ENCODE measurements at places on chromosomes 7 and 10.

DNA sequence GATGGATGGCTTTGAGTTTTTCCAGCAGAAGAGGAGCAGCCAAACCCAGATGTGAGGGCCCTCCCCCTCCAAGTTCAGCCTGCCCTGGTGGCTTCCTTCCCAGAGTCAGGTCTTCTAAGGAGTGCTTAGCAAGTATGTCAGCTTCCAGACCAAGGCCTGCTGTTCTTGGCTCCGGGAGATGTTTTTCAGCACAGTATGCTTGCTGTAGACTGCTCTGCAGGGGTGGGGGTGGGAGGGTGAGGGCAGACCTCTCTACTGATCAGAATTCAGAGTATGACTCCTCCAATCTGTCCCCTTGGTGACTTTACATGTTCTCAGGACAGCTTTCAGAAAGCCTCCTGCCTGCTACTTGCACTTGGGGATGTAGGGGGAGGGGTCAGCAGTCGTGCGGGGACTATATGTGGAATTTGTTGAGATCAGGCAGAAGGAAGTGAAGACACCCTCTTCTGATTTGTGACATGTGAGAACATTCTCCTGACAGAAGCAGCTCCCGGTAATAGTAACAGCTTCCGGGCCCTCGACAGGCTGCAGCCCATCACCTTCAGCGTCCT is 516.4 kb upstream of the ZMIZ1 start:
- DNase-seq, result no peak

DNA sequence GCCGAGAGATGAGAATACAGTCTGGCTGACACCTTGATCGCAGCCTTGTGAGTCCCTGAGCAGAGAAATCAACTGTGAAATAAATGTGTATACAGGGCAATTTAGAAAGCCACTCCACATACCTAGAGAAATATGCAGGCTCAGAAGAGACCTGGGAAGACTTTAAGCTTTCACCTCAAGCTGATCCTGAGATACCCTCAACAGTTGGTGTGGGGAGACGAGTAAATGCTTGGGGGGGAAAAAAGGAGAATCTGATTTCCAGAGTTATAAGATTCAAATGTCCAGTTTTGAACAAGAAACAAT is 123.5 kb downstream of the SMURF1 start:
- DNase-seq, result no peak

- peak; percentile 64 for DNase-seq
Observed at GRCh38 chr7:101936611-101937231, 119.3 kb downstream of the CUX1 start.

DNA sequence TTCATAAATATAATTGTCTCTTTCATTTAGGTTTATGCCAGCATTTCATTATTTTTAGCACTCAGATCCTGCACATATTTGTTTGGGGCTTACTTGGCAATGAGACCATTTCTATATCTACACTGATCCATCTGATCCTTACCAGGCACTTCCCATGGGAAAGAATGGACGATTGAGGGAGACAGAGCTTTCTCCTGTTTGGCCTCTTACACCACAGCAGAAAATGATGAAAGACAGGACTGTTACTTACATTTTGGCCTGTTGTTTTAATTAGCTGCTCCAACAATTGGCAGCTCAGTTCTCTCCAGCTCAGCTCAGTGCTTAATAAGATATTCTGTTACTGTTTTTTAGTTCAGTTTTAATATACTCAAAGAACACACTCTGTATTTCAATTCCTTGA is 77.6 kb upstream of the RSU1 start:
- DNase-seq, result no peak

- no peak for DNase-seq
Observed at GRCh38 chr10:58023341-58024073, 244.2 kb downstream of the IPMK start.

- DNase-seq, result no peak
Observed at GRCh38 chr10:101075775-101076174, 14.0 kb downstream of the KAZALD1 start.

Data from spleen (tissue), 13 donors.